Naive thymus-derived CD8-positive, alpha-beta T cell (primary cell): ENCODE measurements at places on chromosomes 13 and 19.

DNA sequence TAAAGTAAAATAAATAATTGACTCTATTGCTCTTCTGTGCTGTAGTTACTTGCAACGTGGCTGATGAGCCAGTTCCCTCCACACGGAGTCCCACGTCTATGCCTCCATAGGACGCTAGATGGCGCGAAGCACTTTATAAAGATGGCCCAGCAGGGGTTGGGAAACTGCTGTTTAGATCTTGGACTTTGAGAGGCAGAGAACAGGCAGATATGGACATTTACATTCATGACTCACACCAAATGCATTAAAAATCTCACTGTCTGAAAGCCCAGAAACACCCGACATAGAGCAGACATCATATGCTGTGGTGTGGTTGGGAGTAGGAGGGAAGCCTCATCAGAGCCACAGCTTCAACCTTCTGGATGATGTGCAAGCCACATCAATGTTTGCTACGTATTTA is 643.1 kb upstream of the ARGLU1 start:
- no peaks in the 10 kb centered on the region for H3K4me1 ChIP-seq
- H3K27ac ChIP-seq: no peak overlapping the region
- peaks cover 5% of the 10 kb centered on the region for H3K27me3 ChIP-seq
- H3K4me3 ChIP-seq: no peak overlapping the region
- peak; percentile 36 for DNase-seq

GRCh38 chr19:2059422-2060201 is 8.6 kb upstream of the MKNK2 start:
- peaks cover 41% of the 10 kb centered on the region for H3K4me1 ChIP-seq
- peak overlapping the region; percentile 92 for H3K4me3 ChIP-seq
- no peak for DNase-seq
- peak overlapping the region; percentile 100 for H3K27ac ChIP-seq

DNA sequence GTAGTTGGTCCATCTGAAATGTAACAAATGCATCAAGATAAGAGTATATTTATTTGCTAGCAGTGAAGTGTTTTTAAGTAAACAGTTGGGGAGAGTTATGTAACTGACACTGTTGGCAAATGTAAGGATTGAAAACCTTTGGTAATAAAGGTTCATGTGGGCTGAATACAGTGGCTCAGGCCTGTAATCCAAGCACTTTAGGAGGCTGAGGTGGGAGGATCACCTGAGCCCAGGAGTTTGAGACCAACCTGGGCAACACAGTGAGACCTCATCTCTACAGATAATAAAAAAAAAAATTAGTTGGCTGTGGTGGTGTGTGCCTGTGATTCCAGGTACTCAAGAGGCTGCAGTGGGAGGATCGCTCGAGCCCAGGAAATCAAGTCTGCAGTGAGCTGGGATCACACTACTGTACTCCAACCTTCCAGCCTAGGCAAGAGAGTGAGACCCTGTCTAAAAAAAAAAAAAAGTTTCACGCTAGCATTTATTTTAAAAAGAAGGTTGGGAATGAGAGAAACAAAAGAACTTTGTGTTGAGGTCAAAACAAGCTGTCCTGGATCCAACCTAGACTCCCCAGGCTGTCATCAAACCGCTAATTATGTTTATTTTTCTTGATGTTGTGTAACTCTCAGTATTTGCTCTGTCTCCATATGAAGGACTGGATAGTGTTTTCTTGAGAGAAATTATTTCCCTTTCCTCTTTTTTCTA is 20.7 kb downstream of the SETDB2 start:
- peaks cover 66% of the 10 kb centered on the region for H3K36me3 ChIP-seq
- no peaks in the 10 kb centered on the region for H3K27me3 ChIP-seq
- no peak overlapping the region for H3K4me3 ChIP-seq
- H3K4me1 ChIP-seq: no peaks in the 10 kb centered on the region
- no peak overlapping the region for H3K27ac ChIP-seq

DNA sequence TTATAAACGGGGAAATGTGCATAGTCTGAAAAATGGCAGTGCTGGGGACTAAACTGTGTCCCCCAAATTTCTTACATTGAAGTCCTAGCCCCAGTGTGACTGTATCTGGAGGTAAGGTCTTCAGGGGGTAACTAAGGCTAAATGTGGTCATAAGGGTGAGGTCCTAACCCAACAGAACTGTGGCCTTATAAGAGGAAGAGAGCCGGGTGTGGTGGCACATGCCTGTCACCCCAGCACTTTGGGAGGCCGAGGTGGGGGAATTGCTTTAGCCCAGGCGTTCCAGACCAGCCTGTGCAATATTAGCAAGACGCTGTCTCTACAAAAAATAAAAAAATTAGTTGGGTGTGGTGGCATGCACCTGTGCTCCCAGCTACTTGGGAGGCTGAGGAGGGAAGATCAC is 17.8 kb downstream of the PROZ start:
- peak overlapping the region; percentile 56 for H3K27ac ChIP-seq
- H3K4me3 ChIP-seq: no peak overlapping the region
- H3K4me1 ChIP-seq: peaks cover 6% of the 10 kb centered on the region
- peaks cover 76% of the 10 kb centered on the region for H3K36me3 ChIP-seq
- no peaks in the 10 kb centered on the region for H3K27me3 ChIP-seq
- DNase-seq: no peak

GRCh38 chr13:114146173-114146572 is 13.8 kb upstream of the RASA3 start:
- H3K27me3 ChIP-seq: no peaks in the 10 kb centered on the region
- H3K4me1 ChIP-seq: peaks cover 62% of the 10 kb centered on the region
- H3K4me3 ChIP-seq: peak overlapping the region; percentile 81
- DNase-seq: no peak
- peaks cover 2% of the 10 kb centered on the region for H3K36me3 ChIP-seq

- DNase-seq: no peak
- no peaks in the 10 kb centered on the region for H3K36me3 ChIP-seq
- peak overlapping the region; percentile 10 for H3K4me3 ChIP-seq
- peaks cover 53% of the 10 kb centered on the region for H3K27me3 ChIP-seq
- peaks cover 6% of the 10 kb centered on the region for H3K4me1 ChIP-seq
- H3K27ac ChIP-seq: no peak overlapping the region
These were observed 50.3 kb upstream of the ATP11A start for GRCh38 chr13:112639521-112639920.

DNA sequence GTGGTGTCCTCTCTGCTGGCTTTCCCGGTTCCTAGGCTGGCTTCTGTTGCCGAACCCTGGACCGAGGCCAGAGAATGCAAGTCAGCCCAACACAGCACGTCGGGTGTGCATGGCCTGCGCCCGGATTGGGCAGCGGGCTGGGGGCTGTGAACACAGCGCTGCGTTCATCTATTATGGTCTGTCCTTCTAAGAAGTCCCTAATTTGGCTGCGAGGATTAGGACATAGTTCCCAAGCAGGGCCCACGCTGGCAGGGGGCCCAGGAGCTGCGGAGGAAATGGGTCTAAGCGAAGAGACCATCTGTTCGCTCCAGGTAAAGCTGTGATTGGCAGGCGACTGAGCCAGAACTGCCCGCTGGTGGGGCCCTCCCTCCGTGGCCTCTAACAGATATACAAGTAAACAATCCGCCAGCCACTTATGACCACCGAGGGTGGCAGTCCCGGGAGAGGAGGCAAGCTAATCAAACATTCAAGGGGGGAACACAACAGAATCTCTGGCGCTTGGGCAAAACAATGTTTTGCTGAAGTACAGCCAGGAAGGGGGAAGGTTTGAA is 6.0 kb downstream of the SYCE2 start:
- no peak for DNase-seq
- H3K4me3 ChIP-seq: peak overlapping the region; percentile 82
- H3K27ac ChIP-seq: peak overlapping the region; percentile 98
- H3K4me1 ChIP-seq: peaks cover 13% of the 10 kb centered on the region
- no peaks in the 10 kb centered on the region for H3K36me3 ChIP-seq
- H3K27me3 ChIP-seq: no peaks in the 10 kb centered on the region

DNA sequence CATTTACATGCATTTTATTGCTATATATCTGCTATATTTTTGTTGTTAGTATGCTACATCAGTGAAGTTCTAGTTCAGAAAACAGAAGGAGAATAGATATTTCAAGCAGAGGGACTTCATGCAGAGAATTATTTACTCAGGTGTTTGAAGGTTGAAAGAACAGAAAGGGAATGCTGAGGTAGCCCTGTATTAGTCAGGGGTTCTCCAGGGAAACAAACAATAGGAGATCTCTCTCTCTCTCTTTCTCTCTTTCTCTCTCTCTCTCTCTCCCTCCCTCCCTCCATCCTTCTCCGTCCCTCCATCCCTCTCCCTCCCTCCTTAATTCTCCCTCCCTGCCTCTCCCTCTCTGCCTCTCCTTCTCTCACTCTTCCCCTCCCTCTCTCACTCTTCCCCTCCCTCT is 114.3 kb upstream of the TDRD3 start:
- H3K4me3 ChIP-seq: no peak overlapping the region
- H3K27me3 ChIP-seq: peaks cover 5% of the 10 kb centered on the region
- H3K27ac ChIP-seq: no peak overlapping the region
- DNase-seq: no peak
- H3K36me3 ChIP-seq: no peaks in the 10 kb centered on the region
- no peaks in the 10 kb centered on the region for H3K4me1 ChIP-seq

DNA sequence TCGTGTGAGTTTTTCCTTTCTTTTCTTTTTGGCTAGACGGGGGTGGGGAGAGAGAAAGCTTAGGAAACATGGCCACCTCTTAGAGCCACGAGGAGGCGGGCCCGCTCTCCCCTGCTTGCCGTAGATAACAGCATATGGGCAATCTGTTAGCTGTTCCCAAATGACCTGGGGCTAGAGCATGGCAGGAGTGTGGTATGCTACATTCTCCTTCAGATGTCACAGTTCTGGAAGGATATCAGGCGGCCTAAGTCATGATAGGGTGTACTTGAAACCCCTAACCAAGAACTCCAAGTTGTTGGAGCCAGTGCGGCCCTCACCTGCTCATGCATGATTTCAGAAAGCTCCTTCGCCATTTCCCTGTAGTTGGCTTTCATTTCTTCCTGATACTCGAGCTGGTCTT is 44.3 kb upstream of the SLC15A1 start:
- no peaks in the 10 kb centered on the region for H3K27me3 ChIP-seq
- no peaks in the 10 kb centered on the region for H3K4me1 ChIP-seq
- no peak overlapping the region for H3K27ac ChIP-seq

- H3K27me3 ChIP-seq: no peaks in the 10 kb centered on the region
- no peaks in the 10 kb centered on the region for H3K36me3 ChIP-seq
- H3K4me1 ChIP-seq: peaks cover 7% of the 10 kb centered on the region
- DNase-seq: no peak
- no peak overlapping the region for H3K27ac ChIP-seq
- no peak overlapping the region for H3K4me3 ChIP-seq
These were observed 374.5 kb downstream of the KCNRG start for GRCh38 chr13:50389726-50390125.

- no peaks in the 10 kb centered on the region for H3K4me1 ChIP-seq
- H3K36me3 ChIP-seq: no peaks in the 10 kb centered on the region
- H3K27ac ChIP-seq: no peak overlapping the region
These were observed 485.4 kb downstream of the RFC3 start for GRCh38 chr13:34303346-34303745.

DNA sequence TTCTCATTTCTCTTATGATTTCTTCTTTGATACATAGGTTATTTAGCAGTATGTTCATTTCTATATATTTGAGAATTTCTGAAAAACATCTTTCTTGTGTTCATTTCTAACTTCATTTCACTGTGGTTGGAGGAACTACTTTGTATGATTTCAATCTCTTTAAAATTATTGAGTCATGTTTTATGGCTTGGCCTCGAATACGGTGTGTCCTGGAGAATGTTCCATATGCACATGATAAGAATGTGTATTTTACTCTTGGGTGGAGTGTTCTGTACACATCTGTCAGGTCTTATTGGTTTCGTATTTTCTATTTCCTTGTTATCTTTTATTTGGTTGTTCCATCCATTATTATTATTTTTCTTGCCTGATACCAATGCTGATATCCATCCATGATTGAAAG is 22.9 kb downstream of the DNM2 start:
- H3K4me3 ChIP-seq: no peak overlapping the region
- peaks cover 19% of the 10 kb centered on the region for H3K36me3 ChIP-seq
- H3K27me3 ChIP-seq: no peaks in the 10 kb centered on the region

- peaks cover 45% of the 10 kb centered on the region for H3K4me1 ChIP-seq
- no peaks in the 10 kb centered on the region for H3K27me3 ChIP-seq
- no peaks in the 10 kb centered on the region for H3K36me3 ChIP-seq
- H3K27ac ChIP-seq: peak overlapping the region; percentile 85
- peak; percentile 74 for DNase-seq
- peak overlapping the region; percentile 83 for H3K4me3 ChIP-seq
These were observed 624 bp downstream of the CTXN1 start for GRCh38 chr19:7925171-7925851.

GRCh38 chr13:86601351-86601750 is 802.1 kb upstream of the SLITRK6 start:
- no peak overlapping the region for H3K4me3 ChIP-seq
- H3K4me1 ChIP-seq: no peaks in the 10 kb centered on the region
- H3K36me3 ChIP-seq: no peaks in the 10 kb centered on the region
- H3K27me3 ChIP-seq: no peaks in the 10 kb centered on the region
- no peak overlapping the region for H3K27ac ChIP-seq

DNA sequence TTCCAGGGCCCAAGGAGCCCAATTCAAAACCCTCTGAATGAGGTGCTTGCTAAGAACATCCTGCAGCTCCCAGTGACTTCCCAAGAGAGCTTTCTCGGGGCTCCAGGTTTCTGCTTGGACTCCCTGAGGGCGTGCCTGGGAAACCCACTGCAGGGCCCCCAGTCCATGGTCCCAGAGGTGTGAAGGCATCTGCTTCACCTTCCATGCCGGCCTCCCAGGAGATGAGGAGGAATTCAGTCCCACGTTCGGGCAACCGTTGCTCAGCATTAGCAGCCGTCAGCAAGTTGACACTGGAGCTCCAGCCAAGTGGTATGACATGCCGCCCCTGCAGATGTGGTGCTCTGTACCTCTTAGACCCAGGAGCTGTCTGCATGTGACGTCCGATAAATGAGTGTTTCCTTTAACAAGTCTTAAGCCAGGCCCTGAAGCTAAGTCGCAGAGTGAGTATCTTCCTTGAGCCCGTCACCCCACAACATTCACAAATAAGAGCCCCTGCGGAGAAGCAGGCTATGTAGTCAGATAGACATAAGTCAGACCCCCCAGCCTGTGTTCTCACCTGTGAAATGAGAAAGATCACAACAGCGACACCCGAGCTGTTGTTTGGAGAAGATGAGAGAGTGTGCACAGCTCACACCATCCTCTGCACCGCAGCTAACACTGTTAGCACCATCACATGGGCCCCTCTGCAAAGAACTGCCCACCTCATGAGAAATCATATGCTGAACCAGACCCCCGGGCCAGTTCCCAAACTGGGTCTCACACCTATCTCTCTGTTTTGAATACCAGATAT is 150.3 kb downstream of the KATNAL1 start:
- no peaks in the 10 kb centered on the region for H3K27me3 ChIP-seq
- H3K4me1 ChIP-seq: peaks cover 42% of the 10 kb centered on the region
- no peaks in the 10 kb centered on the region for H3K36me3 ChIP-seq
- H3K4me3 ChIP-seq: no peak overlapping the region

DNA sequence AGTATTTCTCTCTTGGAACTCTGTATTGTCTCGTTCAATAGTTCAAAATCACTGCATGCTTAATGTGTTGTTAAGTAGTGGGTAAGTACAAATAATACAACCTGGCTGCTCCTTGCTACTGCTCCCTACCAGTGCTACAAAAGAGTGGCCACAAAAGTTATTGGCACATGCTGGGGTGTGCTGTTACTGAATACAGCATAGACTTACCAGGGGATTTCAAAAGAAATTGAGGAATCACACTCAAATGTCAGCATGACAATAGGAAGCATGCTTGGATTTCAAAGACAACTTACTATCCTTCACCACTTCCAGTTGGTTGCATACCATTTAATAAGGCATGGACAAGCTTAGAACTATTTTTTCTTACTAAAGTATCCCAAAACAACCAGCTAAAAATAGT is 1041.3 kb upstream of the SPRY2 start:
- H3K27me3 ChIP-seq: no peaks in the 10 kb centered on the region
- H3K4me3 ChIP-seq: no peak overlapping the region

GRCh38 chr13:52012512-52012836 is 276 bp downstream of the ALG11 start:
- H3K27me3 ChIP-seq: peaks cover 2% of the 10 kb centered on the region
- H3K4me1 ChIP-seq: peaks cover 33% of the 10 kb centered on the region
- H3K4me3 ChIP-seq: peak overlapping the region; percentile 99
- peak overlapping the region; percentile 98 for H3K27ac ChIP-seq
